ENCODE measurements at places on chromosomes 1 and 21.
A peak's percentile ranks its signal among the peaks of the same experiment; 100 is the strongest.

- no peak overlapping the region for H3K27ac ChIP-seq
- no peak overlapping the region for H3K4me3 ChIP-seq
- no peaks in the 10 kb centered on the region for H3K36me3 ChIP-seq
Measured at GRCh38 chr1:54975356-54976108, 4.9 kb upstream of the TMEM61 start.

DNA sequence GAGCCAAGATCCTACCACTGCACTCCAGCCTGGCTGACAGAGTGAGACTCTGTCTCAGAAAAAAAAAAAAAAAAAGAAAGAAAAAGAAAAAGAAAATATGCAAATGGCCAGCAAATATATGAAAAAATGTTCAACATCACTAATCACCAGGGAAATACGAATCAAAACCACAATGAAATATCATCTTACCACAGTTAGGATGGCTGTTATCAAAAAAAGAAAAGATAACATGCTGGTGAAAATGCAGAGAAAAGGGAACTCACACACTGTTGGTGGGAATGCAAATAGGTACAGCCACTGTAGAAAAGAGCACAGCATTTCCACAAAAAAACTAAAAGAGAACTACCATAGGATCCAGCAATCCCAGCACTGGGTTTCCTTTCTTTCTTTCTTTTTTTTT is 477.5 kb downstream of the SMYD3 start:
- H3K4me1 ChIP-seq = no peaks in the 10 kb centered on the region
- H3K4me3 ChIP-seq = no peak overlapping the region
- no peak overlapping the region for H3K27ac ChIP-seq
- H3K27me3 ChIP-seq = no peaks in the 10 kb centered on the region

DNA sequence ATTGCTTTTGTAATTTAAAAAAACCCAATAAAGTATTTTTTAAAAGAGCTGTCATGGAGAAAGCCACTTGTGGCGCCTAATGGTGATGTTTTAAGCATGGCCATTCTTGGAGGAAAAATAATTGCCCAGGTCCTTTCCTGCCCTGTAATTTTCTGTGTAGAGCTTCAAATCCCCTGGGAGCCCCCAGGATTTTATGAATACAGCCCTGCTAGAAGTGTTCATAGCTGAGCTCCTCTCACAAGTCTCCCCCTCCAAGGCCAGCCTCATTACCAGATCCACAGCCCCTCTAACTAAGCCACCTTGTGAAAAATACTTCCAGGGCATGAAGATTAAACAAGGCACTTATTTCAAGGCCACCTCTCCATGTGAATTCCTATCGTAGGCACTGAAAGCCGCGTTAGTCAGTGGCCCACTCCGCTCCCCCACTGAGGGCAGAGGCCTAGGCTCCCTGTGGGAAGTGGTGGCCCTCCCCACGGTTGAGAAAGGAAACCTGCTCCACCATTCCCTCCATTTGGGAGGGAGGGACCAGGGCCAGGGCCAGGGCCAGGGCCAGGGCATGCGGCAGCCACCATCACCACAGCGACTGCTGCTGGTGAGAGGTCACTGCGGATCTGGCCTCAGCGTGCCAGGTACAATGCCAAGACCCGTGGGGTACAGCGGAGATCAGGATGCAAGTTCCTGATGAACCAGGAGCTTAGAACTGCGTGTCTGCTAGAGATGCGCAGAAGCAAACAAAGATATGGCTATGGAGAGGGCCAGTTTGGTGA is 83.1 kb downstream of the KCNN3 start:
- peaks cover 3% of the 10 kb centered on the region for H3K36me3 ChIP-seq
- H3K27ac ChIP-seq = peak overlapping the region; percentile 51
- peaks cover 65% of the 10 kb centered on the region for H3K4me1 ChIP-seq
- H3K27me3 ChIP-seq = peaks cover 3% of the 10 kb centered on the region

GRCh38 chr1:211698161-211699026 is 23.0 kb upstream of the NEK2 start:
- H3K4me3 ChIP-seq = no peak overlapping the region
- peaks cover 44% of the 10 kb centered on the region for H3K27me3 ChIP-seq
- no peaks in the 10 kb centered on the region for H3K36me3 ChIP-seq
- H3K4me1 ChIP-seq = peaks cover 43% of the 10 kb centered on the region
- H3K27ac ChIP-seq = no peak overlapping the region

GRCh38 chr21:25929856-25930520 is 195.2 kb downstream of the GABPA start:
- no peak overlapping the region for H3K4me3 ChIP-seq
- H3K27ac ChIP-seq = no peak overlapping the region
- DNase-seq = no peak
- peaks cover 5% of the 10 kb centered on the region for H3K4me1 ChIP-seq
- H3K36me3 ChIP-seq = no peaks in the 10 kb centered on the region

DNA sequence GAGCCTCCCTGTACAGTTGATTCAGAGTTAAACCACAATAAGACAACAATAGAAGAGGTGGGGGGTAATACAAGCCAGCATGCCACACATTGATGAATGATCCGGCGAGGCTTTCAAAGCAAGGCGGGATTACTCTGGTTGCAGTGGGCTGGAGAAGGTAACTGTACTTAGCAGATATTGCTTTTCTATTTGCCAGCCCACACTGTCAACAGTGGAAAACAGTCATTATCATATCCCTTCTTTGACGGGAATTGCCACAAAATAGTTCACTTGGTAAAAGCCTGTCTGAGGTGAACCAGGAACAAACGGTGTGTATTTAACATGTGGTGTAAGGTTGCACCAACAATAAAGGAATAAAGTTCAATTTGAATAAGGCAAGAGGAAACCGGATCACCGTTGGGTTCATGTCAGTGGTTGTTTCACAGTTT is 5.8 kb upstream of the KCNJ15 start:
- no peak for DNase-seq
- H3K27me3 ChIP-seq = peaks cover 31% of the 10 kb centered on the region
- H3K36me3 ChIP-seq = no peaks in the 10 kb centered on the region
- H3K4me3 ChIP-seq = no peak overlapping the region
- H3K27ac ChIP-seq = no peak overlapping the region
- peaks cover 17% of the 10 kb centered on the region for H3K4me1 ChIP-seq

- DNase-seq = no peak
- H3K4me3 ChIP-seq = no peak overlapping the region
- no peaks in the 10 kb centered on the region for H3K4me1 ChIP-seq
- no peak overlapping the region for H3K27ac ChIP-seq
- H3K36me3 ChIP-seq = no peaks in the 10 kb centered on the region
- H3K27me3 ChIP-seq = no peaks in the 10 kb centered on the region
Measured at GRCh38 chr1:119279456-119280381, 88.9 kb upstream of the HAO2 start.

- DNase-seq = no peak
- H3K27ac ChIP-seq = no peak overlapping the region
- H3K4me1 ChIP-seq = no peaks in the 10 kb centered on the region
- H3K36me3 ChIP-seq = no peaks in the 10 kb centered on the region
- H3K4me3 ChIP-seq = no peak overlapping the region
- peaks cover 15% of the 10 kb centered on the region for H3K27me3 ChIP-seq
Measured at GRCh38 chr1:29392486-29393450, 156.4 kb downstream of the PTPRU start.

DNA sequence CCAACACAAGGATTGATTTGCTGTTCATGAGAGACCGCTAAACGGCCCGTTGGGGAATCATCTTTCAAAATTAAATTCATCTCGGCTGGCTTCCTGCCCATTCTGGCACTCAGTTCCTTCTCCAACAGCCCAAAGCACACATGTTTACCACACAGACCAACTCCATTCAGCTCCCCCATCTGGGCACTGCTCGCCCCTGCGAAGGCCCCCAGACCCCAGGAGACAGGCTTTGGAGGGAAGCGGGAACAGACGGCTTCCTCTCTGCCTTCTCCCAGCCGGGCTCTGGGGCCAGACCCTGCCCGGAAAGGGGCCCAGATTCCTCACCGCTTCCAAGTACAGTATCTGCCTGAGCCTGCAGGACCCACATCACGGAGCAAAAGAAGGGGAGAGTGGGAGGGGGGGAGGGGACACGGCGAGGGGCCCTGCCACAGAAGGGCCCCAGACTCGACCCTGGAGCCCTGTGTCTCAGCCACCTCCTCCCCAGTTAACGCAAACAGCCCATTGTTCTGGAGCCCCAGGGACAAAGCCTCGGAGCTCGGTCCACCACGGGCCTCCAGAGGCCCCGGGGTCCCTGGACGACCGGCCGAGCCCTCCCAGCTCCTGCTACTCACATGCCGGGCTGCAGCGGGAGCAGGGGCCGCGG is 660 bp downstream of the MEGF6 start:
- H3K4me1 ChIP-seq = peaks cover 7% of the 10 kb centered on the region
- no peaks in the 10 kb centered on the region for H3K36me3 ChIP-seq
- H3K4me3 ChIP-seq = peak overlapping the region; percentile 31

- no peak overlapping the region for H3K27ac ChIP-seq
- H3K4me1 ChIP-seq = no peaks in the 10 kb centered on the region
- peaks cover 5% of the 10 kb centered on the region for H3K27me3 ChIP-seq
- DNase-seq = no peak
- H3K4me3 ChIP-seq = no peak overlapping the region
Measured at GRCh38 chr1:18422076-18422777, 58.5 kb upstream of the KLHDC7A start.

- H3K4me3 ChIP-seq = no peak overlapping the region
- no peak for DNase-seq
- no peaks in the 10 kb centered on the region for H3K36me3 ChIP-seq
- no peaks in the 10 kb centered on the region for H3K4me1 ChIP-seq
- no peak overlapping the region for H3K27ac ChIP-seq
- no peaks in the 10 kb centered on the region for H3K27me3 ChIP-seq
Measured at GRCh38 chr1:10629816-10630571, 155.2 kb downstream of the PEX14 start.

- DNase-seq = no peak
- H3K36me3 ChIP-seq = peaks cover 2% of the 10 kb centered on the region
- peak overlapping the region; percentile 56 for H3K4me3 ChIP-seq
- peaks cover 35% of the 10 kb centered on the region for H3K4me1 ChIP-seq
- H3K27ac ChIP-seq = no peak overlapping the region
Measured at GRCh38 chr21:45642122-45642813, 1.3 kb upstream of the PCBP3 start.

DNA sequence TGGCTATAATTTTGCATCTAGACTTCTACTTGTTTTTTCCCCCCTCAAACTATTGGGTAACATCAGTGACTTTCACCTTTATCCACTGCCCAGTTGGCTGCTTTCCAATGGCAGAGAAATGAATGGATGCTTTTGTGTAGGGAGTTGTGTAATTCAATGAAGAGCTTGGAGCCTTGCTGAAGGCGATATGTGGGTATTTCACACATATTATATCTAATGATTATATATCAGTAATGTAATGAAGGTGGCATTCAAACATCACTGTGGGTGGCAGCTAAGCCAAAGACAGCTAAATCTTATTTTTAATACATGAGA is 81.2 kb downstream of the TGFB2 start:
- DNase-seq = no peak
- H3K27me3 ChIP-seq = no peaks in the 10 kb centered on the region
- H3K27ac ChIP-seq = no peak overlapping the region

DNA sequence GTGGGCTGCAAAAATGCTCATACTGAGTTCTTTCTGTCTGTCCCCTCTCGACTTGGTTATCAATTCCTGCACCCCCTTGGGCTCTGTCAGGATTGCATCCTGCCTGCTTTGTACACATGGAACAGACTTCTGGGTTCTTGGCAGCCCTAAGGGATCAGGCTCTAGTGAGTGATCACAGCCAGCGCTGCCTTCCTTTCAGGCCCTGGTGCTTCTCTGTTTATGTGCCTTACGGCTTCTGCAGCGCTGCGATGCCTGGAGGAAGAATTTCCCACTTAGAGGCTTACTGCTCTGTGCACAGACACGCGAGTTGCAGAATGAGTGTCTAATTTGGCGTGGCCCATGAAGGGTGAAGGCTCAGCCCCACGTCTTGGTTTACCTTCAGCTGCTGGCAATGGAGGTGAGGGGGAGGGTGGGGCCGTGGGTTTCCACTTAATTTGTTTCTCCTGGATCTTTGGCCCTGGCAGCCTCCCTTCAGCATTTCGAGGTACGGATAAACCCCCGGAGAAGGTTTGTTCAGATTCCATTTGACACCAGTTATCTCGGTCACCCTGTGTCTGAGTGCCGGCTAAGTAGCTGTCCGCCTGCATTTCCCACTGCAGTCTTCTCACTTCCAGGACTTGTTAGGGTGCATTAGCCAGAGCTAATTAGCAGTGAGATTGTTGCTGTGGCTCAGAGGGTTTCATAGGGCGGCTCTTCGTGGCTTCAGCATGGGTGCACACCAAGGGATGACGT is 227.3 kb downstream of the DYRK1A start:
- H3K36me3 ChIP-seq = no peaks in the 10 kb centered on the region
- no peaks in the 10 kb centered on the region for H3K4me1 ChIP-seq
- no peak overlapping the region for H3K4me3 ChIP-seq

DNA sequence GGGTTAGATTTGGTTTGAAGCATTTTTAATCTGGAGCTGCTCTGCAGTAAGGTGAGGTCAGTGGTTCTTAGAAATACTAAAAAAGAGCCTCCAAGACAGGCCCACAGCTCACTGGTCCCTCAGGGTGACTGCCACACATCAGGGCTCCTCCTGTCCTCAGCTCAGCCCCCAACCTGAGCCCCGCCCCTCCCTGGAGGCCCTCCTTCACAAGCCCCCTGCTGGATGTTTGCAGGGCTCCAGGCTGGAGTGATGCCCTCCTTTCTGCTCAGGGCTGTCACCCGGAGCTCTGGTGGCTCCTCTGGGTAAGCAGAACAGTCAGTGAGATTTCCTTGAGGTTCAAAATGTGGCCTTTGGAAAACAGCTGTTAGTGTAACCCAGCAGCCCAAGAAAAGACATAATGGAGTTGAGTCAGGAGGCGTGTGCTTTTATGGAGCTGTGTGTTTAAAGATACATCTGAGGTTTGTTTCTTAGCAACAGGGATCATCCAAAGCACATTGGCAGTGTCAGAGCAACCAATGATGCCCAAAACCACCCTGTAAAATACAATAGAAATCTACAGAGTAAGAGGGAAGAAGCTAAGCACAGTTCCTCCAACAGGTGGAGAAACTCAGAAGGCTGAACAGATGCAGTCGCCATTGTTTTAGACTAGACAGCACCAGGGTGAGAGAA is 21.4 kb downstream of the STUM start:
- H3K4me3 ChIP-seq = no peak overlapping the region
- H3K4me1 ChIP-seq = no peaks in the 10 kb centered on the region
- no peaks in the 10 kb centered on the region for H3K36me3 ChIP-seq
- peaks cover 50% of the 10 kb centered on the region for H3K27me3 ChIP-seq

DNA sequence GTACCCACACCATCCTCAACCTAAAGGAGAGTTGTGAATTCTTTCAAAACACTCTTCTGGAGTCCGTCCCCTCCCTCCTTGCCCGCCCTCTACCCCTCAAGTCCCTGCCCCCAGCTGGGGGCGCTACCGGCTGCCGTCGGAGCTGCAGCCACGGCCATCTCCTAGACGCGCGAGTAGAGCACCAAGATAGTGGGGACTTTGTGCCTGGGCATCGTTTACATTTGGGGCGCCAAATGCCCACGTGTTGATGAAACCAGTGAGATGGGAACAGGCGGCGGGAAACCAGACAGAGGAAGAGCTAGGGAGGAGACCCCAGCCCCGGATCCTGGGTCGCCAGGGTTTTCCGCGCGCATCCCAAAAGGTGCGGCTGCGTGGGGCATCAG is 638 bp upstream of the OLIG2 start:
- H3K36me3 ChIP-seq = peaks cover 6% of the 10 kb centered on the region
- H3K4me1 ChIP-seq = peaks cover 41% of the 10 kb centered on the region
- no peak for DNase-seq
- H3K4me3 ChIP-seq = no peak overlapping the region
- peaks cover 100% of the 10 kb centered on the region for H3K27me3 ChIP-seq

Data from activated naive CD4-positive, alpha-beta T cell treated with anti-CD3 and anti-CD28 coated beads, Interleukin-2, amount 10 ng/mL, durations not matched to agents 7 days and 5 days (primary cell).